ENCODE measurements at places on chromosomes 1 and 21.

DNA sequence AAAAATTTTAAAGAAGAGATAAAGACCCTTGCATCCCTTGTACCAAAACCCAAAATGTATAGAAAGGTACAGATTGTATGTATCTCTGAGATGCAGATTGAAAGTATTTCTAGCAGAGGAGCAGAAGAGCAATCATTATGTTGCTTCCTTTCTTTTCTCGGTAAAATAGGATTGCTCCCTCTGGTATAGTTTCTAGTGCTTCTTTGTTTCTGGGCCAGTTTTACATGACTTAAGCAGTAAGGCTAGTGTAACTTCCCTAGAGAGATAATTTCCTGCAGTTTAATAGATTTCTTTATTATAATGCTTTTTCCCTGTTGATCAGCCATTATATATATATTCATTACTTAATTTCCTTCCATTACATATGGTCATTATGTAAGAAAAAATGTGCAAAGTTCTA, 496.2 kb upstream of the RGS18 start:
- no peak overlapping the region for H3K27ac ChIP-seq
- H3K27me3 ChIP-seq = no peaks in the 10 kb centered on the region

DNA sequence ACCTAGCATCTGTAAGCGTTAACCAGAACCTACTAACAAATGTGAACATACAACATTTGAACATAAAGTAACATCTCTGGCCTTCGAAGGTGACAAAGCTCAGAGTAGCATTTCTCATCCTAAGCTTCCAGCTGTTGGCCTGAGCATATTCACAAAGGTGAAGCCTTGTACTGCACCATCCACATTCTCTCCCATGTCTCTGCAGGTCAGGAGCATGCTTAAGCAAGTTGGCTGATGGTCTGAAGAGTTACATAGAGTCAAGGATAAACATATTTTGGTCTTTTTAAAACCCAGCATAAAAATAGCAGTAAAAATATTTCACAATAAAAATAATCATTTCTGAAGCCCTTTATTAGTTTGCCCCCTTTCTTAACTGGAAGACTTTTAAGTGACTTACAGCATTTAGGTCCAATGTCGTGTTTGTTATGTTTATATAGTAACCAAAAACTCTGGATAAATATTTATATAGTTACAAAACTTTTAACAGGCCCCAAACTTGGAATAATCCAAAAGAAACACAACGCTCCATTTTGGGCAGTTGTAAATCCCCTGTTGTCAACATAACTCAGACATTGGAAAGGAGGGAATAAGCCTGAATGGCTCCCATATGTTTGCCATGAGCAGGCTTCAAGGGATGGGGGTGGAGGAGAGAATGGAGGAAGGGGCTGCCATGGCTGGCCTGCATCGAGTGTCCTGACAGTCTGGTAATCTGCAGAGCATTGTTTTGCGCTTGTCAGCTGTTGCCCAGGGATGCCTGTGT, 42.8 kb upstream of the ENAH start:
- no peak for DNase-seq
- H3K4me3 ChIP-seq = no peak overlapping the region
- no peaks in the 10 kb centered on the region for H3K36me3 ChIP-seq
- H3K4me1 ChIP-seq = no peaks in the 10 kb centered on the region

DNA sequence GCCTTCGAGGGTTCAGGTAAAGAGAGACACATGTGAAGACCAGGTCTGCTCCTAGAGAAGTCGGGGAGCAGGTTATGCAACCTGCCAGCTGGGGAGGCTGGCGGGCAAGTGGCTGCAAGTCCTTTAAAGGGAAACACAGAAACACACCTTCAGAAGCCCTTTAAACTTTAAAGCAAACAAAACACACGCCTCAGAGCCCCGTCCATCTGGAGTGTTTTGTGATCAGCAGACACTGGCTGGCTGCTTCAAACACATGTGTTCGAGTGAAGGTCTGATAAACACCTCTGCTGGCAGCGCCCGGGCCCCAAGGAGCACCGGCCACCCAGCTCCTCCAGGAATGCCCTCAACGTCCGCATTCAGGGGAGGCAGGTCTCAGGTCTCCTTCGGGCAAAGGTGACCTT, 15.2 kb downstream of the RIPK4 start:
- H3K4me3 ChIP-seq = no peak overlapping the region
- DNase-seq = no peak
- H3K4me1 ChIP-seq = no peaks in the 10 kb centered on the region
- H3K27ac ChIP-seq = no peak overlapping the region

DNA sequence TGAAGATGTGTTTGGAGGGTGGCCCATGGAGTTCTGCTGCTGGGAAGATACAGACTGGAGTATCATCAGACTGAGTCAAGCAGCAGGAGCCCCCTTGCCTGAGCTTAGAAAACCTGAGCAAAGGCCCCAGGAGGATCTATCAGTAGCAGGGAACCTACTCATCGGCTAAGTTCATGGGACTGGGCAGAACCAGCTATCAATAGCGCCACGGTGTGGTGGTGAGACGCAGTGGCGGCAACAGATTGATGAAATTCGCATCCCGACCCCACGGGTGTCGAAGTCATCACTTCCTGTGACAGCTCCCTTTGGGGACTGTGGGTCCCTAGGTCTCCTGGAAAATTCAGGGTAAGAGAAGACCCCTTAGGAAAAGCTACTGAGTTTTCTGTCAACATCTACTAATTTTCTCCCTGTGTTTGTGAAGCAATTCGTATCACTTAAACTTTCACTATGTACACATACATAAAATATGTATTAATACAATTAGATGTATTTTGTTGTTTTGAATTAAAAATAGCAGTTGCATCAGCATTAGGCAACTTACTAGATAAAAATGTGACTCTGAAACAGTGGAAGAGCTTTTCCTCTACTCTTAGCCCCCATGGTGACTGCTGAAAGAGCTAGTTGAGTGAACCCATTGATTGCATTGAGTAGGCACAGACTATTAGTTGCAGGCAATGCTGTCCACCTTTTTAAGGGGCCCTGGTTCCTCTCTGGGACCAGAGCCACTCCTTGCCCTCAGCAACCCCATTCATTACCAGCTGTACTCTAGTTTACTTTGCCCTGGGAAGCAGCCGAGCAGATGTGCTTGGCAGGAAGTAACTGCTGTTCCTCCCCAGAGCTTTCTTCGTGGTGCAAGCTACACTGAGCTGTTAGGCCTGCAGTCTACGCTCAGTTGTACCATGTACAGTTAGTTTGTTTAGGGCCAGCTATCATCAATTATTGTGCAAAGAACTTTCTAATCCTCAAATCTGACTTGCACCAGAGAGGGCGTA, 7.3 kb upstream of the CACNA1S start:
- peaks cover 3% of the 10 kb centered on the region for H3K27me3 ChIP-seq
- no peaks in the 10 kb centered on the region for H3K36me3 ChIP-seq
- H3K4me1 ChIP-seq = peaks cover 14% of the 10 kb centered on the region

DNA sequence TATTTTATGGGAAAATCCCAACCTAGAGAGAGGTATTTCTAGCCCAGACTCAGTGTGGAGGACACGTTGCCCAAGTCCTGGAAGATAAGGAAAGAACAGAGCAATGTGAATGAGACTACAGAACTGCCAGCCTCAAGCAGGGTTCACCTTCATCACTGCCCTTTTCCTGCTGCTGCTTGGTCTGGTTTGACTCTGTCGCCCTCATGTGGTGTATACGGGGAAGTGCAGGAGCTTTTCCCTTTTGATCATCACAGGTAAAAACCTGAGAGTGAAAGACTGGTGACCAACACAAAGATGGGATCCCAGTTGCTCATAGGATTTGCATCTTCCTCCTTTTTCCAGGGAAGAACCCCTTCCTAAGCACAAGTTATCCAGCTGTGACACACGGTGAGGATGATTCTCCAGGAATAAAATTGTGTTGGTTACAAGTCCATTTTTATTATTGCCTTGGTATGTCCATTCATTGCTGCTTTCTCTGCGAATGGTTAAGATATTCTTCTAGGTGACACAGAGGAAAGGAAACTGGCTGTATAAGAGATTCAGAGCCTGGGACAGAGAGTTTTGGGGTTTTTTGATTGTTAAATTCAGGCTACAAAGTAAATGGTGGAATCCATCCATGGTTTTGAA, 89.5 kb upstream of the CD53 start:
- H3K27me3 ChIP-seq = no peaks in the 10 kb centered on the region
- H3K27ac ChIP-seq = no peak overlapping the region
- peaks cover 64% of the 10 kb centered on the region for H3K4me1 ChIP-seq
- DNase-seq = peak; percentile 57

GRCh38 chr1:22808186-22808675, 97.6 kb downstream of the EPHB2 start:
- no peak for DNase-seq
- no peaks in the 10 kb centered on the region for H3K27me3 ChIP-seq
- no peaks in the 10 kb centered on the region for H3K4me1 ChIP-seq

GRCh38 chr1:170461291-170461747, 70.6 kb upstream of the GORAB start:
- no peak overlapping the region for H3K4me3 ChIP-seq
- no peaks in the 10 kb centered on the region for H3K27me3 ChIP-seq
- H3K4me1 ChIP-seq = no peaks in the 10 kb centered on the region
- no peak overlapping the region for H3K27ac ChIP-seq
- no peaks in the 10 kb centered on the region for H3K36me3 ChIP-seq
- DNase-seq = no peak

DNA sequence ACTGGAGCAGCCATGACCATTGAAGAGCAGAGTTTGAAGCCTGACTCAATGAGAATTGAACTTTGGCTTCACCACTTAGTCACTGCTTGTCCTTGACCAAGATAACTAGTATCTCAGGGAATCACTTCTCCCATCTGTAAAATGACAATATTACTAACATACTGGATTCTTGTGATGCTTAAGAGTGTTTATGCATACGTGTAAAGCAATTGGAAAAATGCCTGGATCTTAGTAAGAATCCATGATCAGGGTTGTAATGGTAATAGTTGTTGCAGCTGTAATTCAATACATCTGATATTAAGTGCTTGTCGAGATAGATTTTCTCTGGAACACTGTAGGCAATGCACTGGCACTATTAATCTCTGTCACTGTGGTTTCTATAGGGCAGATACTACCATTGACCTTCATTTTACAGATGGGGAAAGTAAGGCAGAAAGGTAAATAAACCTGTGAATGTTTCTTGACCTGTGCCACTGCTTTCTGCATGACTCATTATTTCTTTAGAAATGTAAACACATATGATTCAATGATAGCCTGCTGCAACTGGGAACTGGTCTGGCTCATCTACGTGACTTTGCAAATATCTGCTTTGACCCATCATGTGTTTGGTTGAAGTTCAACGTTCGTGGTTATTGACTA, 662.5 kb downstream of the PLA2G4A start:
- no peak overlapping the region for H3K27ac ChIP-seq
- H3K27me3 ChIP-seq = no peaks in the 10 kb centered on the region
- no peak for DNase-seq

DNA sequence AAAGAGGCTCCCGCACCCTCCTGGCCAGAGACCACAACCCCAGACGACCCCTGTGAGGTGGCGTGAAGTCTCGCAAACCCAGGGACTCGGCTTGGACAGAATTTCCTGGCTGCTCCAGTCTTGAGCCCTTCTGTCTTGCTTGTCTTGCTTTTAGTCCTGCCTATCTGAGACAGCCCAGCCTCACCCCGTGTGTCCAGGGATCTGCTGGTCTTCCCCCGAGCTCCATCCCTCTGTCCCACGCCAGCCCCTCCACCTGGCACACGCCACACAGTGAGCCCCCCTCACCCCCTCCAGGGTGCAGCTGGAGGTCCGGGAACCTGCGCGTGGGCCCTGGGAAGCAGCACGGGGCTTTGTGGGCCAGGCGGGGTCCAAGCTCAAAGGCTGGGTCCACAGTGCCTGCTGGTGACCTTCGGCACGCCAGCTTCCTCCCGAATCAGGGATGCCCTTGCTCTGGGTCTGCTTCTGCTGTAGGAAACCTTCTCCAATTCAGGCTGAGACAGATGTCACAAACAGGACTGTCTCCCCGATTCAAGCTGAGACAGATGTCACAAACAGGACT, 97.1 kb downstream of the SIK1 start:
- no peaks in the 10 kb centered on the region for H3K36me3 ChIP-seq
- H3K27me3 ChIP-seq = no peaks in the 10 kb centered on the region
- no peak overlapping the region for H3K27ac ChIP-seq
- DNase-seq = no peak
- H3K4me3 ChIP-seq = no peak overlapping the region

DNA sequence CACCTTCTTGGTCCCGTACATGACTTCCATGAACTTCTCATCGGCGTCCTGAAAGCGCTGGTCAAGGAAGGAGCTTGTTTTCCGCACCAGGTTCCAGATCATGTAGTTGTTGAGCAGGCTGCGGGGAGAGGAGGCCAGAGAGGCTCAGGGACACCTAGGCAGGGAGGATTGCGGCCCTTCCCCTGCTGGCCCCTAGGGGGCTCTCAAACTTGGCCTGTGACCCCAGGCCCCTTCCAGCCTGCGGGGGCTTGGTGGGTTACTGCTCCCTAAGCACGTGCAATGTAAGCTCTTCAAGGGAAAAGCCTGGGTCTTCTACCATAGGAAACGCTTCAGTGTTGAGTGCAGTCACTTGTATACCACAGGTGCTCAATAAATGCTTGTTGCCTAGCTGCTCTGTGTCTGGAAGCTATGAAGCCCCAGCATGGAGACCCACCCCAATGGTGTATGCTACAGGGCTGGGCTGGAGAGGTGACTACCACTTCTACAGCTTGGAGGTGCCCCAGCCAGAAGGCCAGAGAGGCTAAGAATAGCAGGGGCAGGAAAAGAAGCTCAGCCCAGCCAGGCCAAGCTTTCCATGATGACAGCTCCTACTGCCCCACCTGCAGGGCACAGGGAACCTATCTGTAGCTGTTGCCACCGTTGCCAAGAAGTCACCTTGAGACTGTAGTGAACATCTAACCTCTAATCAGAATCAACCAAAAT, 45.1 kb downstream of the ECE1 start:
- H3K36me3 ChIP-seq = peaks cover 81% of the 10 kb centered on the region
- no peak overlapping the region for H3K4me3 ChIP-seq
- H3K27me3 ChIP-seq = no peaks in the 10 kb centered on the region
- DNase-seq = no peak
- H3K4me1 ChIP-seq = no peaks in the 10 kb centered on the region

DNA sequence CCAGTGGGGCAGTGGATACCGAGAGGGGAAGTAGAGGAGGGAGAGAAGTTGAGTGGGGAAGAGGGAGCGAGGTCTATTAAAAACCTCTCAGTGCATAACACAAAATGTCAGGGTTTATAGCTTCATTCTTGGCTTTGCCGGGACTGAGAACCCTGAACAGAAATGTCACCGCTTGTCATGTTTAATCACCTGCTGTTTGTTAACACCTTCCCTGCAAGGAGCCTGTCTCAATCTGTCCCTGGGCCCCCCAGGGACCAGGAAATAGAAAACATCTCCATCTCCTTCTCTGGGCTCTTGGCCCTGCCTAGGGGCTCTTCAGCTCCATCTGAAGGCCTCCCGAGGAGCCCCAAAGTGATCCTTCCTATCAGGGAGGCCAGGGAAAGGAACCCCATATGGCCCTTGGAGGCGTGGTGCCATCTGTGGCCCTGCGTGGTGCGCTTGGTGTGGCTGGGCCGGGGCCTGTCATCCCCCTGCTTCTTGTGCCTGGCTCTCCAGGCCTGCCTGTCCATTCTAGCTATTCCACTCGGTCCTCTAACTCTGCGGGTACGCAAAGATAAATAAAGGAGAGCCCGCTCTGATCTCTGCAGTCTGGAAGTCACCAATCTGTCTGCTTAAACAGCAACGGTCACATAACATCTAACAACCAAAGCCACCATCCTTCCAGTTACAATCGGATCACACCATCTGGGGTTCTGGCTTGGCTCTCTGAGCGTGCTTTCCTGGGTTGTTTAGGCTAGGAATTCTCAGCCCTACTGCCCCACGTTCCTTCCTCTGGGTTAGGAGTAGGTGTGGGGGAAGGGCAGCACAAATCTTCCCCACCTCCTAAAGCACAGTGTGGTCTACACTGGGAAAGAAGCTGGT, 113.8 kb downstream of the CASZ1 start:
- H3K4me1 ChIP-seq = peaks cover 4% of the 10 kb centered on the region
- H3K4me3 ChIP-seq = no peak overlapping the region
- no peak for DNase-seq
- H3K36me3 ChIP-seq = peaks cover 2% of the 10 kb centered on the region
